ENCODE measurements at places on chromosomes 1 and 21.

- DNase-seq = no peak
Measured at GRCh38 chr1:67856921-67857320, 23.7 kb upstream of the GNG12 start.

DNA sequence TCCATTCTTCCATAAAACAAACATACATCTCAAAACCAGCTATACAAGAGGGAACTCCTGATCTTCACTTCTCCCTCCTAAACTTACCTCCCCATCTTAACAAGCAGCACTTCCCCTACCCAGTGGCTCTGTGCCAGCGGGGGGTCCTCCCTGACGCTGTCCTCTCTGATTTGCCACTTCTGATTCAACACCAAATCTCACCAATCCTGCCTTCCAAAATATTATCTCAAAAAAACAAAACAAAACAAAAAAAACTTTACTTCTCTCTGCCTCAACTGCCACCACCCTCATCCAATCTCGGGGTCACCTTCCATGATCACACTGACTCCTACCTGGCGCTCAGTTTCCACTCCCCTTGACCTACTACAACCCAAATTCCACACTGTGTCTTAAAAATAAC is 72.8 kb downstream of the SLC45A1 start:
- DNase-seq = no peak

DNA sequence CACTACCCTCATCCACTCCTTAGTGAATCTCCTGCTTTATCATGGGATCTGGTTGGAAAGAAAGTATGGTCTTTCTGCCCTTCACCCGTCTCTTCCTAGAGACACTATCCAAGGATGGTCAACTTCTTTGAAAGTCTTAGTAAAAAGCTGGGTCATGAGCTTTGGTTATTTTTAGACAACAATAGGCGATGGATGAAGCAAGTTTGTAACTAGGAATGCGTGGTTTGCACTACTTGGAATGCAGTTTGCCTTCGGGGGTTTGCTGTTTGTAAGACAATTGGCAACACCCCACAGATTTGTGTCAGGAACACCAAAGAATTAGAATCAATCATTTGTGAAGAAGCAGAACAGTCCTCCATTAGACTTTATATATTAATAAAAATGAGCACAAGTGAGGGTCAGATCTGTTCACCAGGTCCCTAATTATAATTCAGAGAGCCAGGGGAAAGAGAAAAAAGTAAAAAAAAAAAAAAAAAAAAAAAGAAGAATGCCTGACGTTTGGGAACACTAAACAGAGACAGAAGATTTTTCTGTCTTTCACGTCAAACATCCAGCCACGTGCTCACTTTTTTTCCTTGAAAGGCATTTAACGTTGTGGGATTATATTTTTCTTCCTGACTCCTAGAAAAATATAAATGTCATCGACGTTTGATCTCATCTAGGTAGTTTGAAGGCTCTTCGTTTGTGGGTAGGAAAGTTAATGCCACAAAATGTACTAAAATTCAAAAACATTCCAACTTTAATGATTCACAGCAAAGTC is 60.7 kb upstream of the BTG3 start:
- no peak for DNase-seq

GRCh38 chr1:51305371-51305823 is 25.0 kb downstream of the TTC39A start:
- no peak for DNase-seq

- DNase-seq = no peak
Measured at GRCh38 chr1:228207851-228208821, at the start of gene OBSCN. OBSCN (plus strand) TSS chr1:228208044; CDS start chr1:228211784, 3,740 bp downstream.

DNA sequence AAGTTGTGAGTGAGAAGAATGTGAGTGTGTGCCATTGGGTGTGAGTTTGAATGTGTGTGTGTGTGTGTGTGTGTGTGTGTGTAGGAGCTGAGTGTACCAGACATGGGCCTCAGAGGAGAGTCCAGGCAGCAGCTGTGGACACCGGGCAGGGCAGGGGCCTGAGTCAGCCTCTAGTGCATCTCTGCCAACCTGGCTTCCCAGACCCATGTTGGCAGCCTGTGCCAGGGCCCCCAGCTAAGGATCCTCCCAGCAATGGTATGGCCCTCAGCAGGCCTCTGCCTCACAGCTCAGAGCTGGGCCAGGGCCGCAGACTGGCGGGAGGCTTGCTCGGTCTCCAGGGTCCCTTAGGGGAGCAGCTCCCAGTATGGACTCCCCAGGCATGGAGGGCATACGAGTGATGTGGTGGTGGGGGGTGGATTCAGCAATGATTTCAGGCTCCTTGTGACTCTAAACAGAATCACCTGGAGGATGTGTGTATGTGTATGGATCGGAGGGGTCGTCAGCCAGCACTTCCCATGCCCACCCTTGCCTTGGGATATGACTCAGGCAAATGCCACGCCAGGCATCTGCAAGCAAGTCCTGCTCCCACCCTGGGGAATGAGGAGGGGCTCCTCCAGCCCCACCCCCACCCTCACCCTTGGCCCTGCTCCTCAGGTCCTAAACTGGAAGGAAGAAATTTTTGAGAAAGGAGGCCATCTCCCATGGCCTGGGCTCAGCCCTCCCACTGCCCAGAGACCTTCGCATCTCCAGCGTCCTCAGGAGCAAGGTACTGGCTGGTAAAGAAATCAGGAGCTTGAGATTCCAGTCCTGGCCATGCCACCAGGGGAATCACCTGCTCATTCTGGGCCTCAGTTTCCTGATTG is 1.8 kb upstream of the FOXO6 start:
- no peak for DNase-seq

GRCh38 chr1:41730806-41731205 is 187.9 kb downstream of the HIVEP3 start:
- DNase-seq = no peak

- no peak for DNase-seq
Measured at GRCh38 chr1:116426401-116426800, 53.4 kb downstream of the ATP1A1 start.

DNA sequence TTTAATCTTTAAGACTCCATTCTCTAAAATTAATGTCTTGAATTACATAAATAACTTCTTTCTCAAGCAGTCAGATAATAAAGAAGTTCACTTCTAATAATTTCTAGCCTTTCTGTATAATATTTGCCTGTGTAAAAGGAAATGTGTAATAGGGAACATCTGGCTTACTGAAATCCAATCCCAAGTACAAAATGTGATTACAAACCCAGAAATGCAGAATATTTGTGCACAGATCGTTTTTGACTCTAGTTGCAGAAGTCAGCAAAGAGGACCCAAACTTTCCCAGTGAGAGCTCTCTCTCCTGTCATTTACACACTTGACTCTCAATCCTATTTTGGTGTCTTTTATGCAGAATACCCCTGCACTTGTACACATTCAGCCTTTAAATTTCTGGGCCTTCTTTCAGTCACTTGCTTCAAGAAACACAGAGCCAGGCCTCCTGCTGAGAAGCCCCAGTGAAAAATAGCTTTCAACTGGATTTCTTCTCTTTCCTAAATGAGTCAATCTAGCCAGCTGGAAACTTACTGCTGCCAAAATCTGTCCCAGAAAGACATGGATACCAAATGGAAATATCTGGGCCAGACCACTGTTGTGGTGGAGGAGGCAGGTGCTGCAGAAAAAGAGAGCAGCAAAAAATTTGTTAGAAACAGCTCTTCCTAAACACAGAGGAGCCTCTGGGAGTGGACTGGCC is 68.5 kb upstream of the ADAM30 start:
- DNase-seq = peak; percentile 48

- no peak for DNase-seq
Measured at GRCh38 chr1:92619466-92620189, 132.9 kb upstream of the GFI1 start.

- peak; percentile 22 for DNase-seq
Measured at GRCh38 chr1:245566952-245567351, 412.2 kb downstream of the KIF26B start.

DNA sequence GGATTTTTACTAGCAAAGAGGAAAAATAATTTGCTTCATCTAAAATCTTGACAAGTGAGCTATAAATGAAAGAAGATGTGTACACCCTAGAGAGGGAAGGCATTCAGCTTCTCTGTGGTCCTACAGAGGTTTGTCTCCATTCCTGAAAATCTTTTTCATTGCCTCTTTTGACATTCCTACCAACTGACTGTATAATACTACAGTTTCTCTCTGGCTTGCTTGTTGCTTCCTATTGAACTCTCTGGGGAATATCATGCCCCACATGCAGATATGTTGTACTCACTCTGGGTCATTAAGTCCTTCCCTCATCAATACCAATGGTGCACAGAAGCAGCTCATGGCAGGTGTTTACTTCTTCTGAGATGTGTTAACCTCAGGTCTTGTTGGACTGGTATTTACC is 371.2 kb upstream of the PLXNA2 start:
- peak; percentile 46 for DNase-seq

DNA sequence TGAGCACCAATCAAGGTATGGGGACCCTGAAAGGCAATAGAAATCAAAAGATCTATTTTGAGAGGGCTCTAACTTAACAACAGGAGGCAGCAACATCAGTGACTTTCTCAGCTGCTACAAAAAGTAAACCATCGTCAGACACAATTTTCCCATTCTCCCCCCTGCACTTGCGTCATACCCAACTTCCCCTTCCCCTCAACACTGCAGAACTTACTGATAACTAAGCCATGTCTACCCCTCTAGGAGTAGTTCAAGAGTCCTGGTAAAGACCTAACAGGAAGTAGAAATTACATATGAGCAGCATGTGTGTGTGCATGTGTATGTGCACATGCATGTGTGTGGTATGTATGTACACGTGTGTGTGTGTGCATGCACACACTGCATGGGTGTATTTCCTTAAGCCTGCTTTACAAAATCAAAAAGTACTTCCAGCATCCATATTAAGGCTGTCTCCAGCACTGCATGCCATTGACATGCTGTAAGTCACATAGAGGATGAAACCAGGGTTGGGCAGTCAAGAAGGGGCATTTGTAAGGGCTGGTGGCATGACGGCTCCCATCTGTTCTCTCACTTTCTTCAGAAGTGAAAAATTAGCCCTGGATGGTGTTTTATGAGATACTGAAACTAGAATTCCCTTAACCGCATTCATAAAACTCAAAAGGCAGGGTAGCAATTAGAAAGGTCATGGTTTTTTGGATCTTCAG is 460.1 kb upstream of the RUNX1 start:
- no peak for DNase-seq

DNA sequence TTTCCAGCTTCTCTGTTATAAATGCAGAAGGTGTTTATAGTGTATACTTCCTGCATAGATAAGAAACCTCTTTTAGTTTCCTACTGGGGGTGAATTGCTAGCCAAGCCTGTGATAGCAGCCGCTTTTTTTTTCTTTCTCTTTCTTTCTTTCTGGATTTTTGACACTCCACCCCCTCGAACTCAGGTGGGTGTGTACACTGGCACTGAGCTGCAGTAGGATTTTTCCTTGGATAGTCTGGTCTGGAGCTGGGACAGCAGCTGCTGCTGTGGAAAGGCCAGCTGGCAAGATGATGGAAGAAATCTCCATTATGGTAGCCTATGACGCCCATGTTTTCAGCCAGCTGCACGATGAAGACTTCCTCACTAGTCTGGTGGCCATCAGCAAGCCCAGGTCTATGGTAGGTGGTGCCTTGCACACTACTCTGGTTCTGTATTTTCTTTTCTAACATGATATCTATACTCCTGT is 122.5 kb upstream of the CACYBP start:
- no peak for DNase-seq

GRCh38 chr21:45971616-45972352 is 9.8 kb upstream of the COL6A1 start:
- DNase-seq = peak; percentile 78

DNA sequence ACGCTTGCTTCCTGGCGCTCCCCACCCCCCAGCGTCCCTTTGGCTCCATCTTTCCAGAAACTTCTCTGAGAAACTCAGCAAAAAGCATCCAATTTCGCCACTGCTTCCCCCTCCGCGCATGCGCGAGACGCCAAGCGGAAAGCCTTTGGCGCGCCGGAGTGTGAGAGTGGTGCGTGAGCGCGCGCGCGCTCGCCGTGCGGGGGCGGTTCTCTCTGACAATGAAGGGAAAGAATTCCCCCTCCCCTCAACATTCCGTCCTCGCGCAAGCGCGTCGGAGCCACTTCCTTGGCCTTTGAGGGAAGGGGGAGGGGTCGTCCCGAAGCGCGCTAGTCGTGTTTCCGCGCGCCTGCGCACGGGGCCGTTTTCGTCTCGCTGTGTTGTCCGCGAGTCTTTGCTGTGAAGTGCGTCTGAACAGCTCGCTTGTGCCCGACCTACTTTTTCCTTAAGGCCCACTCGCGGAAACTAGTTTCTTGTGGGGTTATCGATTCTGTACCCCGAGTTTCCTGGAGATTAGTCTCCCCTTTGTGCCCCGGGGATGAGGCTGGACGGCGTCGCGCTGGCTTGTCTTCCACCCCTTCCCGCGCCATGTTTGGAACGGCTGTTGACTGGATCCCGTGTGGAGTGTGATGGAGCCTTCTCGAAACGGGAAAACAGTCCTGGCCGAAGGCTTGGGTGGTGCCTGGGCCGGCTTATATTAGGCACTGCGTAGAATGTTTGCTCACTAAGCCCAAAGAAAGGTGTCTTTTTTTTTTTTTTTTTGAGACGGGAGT is 11.6 kb upstream of the SPEN start:
- DNase-seq = peak; percentile 99

GRCh38 chr1:75130865-75131564 is 3.2 kb upstream of the LHX8 start:
- DNase-seq = no peak

Data from fibroblast of skin of left quadriceps (primary cell).